Choroid plexus epithelial cell (primary cell): ENCODE measurements at places on chromosomes 12 and 14.

- DNase-seq, result no peak
Measured at GRCh38 chr12:51395283-51396230, 4.4 kb upstream of the GALNT6 start.

DNA sequence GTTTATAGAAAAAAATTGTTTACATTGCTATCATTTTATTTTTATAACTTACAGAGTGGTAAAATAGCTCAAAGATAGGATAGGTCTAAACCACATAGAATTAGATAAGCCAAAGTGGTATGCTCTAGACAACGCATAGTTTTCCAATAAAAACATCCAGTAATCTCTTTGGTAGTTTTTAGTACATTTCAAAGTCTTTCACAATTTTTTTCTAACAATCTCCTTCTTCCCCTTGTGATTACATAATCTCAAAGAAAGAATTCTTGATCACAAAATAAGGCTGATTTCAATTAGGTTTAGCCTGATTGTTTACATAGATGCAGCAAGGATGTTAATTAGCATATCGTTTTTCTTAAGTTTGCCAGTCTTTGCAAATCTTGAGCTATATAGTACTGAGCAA is 460.0 kb downstream of the FUT8 start:
- peak; percentile 35 for DNase-seq

DNA sequence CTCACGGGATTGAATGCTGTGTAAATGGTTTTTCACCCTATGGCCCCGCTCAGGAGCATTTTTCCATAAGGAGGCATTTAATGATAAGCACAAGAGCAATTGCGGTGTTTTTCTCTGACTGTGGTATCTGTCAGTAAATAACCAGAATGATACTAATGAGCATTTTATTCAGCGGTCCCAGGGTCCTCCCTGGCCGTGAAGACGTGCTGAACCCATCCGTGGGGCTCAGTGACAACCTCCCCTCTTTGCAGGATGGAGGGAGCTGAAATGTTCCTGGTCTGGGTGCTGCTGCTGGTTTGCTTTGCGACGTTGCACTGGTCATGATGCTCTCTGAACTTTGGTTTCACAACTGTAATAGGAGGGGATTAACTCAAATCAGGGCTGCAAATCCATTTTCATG is 625.6 kb downstream of the AACS start:
- no peak for DNase-seq

- no peak for DNase-seq
Measured at GRCh38 chr12:6963791-6964413, 6.6 kb downstream of the PHB2 start.

DNA sequence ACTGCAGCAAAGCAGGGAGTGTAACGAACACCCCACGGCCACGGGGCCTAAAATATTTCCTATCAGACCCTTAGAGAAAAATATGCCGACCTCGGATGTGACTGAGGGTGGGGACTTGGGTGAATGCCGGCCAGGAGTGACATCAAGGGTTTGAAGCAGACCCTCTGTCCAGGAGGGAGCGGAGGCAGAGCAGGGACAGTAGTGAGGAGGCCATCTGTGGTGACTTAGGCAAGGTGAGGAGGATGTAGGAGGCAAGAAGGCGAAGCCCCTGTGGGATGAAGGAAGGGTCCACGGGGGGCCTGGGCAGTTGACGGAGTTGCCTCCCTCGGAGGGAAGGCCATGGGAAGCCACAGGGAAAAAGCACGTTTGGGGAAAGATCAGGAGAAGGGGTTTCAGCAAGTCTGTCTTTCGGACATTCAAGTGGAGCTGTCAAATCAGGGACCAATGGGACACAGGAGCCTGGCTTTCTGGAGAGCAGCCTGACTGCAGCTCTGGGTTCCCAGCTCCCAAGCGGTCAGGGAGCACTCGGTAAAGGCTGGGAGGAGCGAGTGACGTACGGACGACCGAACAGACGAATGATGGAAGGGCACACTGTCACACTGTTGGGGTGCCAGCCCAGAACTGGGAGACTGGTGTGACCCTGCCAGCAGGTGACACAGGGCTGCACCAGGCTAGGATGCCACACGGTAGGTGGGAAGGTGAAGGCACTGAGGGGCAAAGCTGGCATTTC is 74.3 kb downstream of the MOK start:
- no peak for DNase-seq
